ENCODE measurements at places on chromosomes 7 and 10.

DNA sequence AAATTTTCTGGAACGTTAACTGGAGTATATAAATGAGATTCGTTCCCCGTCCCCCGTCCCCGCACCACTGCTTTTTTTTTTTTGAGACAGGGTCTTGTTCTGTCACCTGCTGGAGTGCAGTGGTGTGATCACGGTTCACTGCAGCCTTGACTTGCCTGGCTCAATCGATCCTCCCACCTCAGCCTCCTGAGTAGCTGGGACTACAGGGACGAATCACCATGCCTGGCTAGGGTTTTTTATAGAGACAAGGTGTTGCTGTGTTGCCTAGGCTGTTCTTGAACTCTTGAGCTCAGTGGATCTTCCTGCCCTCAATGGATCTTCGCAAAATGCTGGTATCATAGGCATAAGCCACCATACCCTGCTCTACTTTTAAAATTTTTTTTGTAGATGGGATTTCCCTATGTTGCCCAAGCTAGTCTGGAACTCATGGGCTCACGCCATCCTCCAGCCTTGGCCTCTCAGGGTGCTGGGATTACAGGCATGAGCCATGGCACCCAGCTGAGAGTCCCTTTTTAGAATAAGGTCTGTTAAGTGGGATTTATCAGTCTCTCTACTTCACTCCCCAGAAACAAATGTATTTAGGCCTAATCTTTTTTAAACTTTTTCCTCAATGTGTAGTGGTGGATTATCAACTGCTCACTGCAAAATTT is 122.9 kb downstream of the LYZL1 start:
- no peak for DNase-seq

DNA sequence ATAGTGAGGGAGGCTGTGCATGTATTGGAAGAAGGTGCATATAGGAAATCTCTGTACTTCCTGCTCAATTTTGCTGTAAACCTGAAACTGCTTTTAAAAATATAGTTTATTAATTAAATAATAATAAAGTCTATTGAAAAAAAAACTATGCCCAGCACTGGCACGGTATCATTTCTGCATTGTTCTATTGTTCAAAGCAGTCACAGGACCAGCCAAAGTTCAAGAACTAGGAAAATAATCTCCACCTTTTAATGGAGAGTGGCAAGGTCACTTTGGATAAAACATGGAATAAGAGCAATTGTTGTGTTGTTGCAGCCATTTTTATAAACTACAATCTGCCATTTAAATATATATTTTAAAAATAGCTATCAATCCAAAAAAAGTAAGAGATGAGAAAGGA is 24.7 kb downstream of the ASAH2 start:
- no peak for DNase-seq

DNA sequence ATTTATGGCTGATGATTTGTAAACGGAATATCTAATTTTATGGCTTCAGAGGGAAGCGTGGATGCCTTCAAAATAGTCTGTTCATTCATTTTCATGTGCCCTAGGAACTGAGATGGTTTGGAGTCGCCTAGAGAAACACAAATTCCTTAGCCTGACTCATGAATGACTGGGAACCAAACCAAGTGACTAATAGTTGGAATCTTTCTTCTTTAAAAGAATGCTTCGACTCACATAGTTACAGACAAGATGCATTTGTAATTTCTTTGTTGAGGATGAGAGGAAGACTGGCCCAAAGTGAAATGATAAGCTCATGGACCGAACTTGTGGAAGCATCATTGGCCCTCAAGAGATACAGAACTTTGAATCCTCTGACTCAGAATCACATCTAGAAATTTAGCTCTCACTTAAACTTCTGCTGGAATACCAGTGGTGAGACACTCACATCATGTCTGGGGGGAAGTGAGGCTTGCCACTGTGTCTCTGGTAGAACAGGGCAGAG is 1107.2 kb downstream of the NRG3 start:
- DNase-seq = no peak

DNA sequence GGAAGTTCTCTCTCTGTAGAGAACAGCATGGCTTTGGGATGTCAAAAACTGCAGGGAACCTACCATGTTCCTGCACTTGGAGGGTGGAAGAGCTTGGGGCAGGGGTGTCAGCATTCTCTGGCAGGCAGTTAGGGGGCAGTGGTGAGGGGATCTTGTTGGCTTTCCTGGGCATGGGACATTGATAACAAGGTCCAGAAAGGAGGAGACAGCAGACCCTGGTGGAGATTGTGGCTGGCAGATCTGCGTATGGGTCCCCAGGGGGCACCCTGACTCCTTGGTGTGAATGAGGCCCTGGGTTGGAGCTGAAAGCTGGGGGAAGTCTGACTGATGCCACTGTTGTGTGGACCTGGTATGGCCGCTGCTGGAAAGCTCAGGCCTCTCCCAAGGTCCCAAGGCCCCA is 22.9 kb upstream of the CAMK2B start:
- no peak for DNase-seq
